ENCODE measurements at places on chromosomes 3 and 15.

- DNase-seq, result no peak
These were observed 175.1 kb downstream of the PTPRG start for GRCh38 chr3:61736506-61736905.

- DNase-seq, result no peak
These were observed 27.6 kb downstream of the UQCC5 start for GRCh38 chr3:52563984-52564383.

DNA sequence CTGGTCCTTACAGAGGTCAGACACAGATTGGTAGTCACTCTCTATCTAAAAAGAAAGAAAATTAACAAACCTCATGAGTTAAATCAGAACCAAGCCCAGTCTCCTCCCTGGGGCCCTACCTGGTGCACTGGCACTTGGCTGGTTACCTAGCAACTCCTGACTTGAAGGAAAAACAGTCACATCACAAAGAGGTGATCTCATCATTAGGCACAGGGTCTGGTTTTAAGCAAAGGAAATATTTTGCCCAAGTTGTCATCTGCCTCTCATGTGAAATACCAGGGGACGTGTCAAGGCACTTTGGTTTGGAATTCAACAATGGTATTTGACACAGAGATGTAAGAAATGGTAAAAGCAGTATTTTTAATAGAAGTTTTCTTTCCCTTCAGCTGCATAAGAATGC lies 47.7 kb upstream of the FMN1 start:
- DNase-seq, result no peak

- no peak for DNase-seq
These were observed 44.4 kb upstream of the SPTSSB start for GRCh38 chr3:161415506-161416231.

GRCh38 chr3:14177580-14178246 lies 688 bp downstream of the XPC start:
- DNase-seq, result no peak

GRCh38 chr15:91737151-91737818 lies 116.2 kb upstream of the SLCO3A1 start:
- no peak for DNase-seq

- no peak for DNase-seq
These were observed 825 bp upstream of the RTP3 start for GRCh38 chr3:46496746-46497555.

DNA sequence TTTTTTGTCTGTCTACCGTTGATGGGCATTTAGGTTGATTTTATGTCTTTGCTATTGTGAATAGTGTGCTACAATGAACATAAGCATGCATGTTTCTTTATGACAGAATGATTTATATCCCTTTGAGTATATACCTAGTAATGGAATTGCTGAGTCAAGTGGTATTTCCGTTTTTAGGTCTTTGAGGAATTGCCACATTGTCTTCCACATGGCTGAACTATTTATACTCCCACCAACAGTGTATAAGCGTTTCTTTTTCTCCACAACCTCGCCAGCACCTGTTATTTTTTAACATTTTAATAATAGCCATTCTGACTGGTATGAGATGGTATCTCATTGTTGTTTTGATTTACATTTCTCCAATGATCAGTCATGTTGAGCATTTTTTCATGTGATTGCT lies 89.6 kb upstream of the GALNT15 start:
- no peak for DNase-seq

- no peak for DNase-seq
These were observed 9.4 kb upstream of the RAD18 start for GRCh38 chr3:8972639-8973038.

DNA sequence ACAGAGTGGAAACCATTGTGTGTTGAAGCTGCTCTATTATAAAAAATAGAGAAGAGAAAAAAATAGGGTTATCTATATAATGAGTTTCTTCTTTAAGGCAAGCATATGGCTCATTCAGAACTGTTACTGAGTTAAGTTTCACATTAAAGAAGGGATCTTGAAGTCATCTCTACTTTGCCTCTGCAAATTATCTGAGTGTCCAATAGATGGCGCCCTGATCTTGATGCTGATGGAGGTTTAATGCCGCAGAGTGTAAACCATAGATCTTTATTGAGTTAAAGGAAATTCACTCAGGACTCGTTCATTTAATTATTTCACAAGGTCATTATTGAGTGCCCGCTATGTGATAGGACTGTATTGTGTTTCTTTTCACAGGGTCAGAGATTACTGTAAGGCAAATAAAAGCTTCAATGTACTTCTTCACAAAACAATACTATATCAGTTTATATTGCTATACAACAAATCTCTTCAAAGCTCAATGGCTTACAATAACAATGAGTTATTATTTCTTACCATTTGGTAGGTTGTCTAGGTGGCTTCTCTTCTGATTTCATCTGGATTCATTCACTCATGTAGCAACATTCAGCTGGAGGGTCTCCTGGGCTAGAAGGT lies 171.4 kb downstream of the NSUN3 start:
- DNase-seq, result no peak

DNA sequence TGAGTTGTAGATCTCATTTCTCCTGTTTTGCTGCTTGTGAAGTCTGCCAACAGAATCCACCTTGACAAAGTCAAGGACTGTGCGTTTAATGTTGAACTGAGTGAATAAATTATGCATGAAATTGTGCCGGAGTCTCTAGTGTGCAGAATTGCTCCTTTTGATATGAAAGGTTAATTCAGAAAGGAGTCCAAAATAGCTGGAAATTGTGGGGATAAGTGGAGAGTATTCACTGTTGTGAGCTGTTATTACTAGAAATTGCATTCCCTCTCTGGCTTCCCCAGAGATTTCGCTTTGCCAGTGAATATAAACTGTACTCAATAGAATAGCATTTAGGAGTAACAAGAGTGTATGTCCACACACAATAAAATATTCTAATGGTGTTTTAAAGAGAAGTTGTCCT lies 43.1 kb downstream of the SAMMSON start:
- no peak for DNase-seq

- DNase-seq, result no peak
These were observed 689.9 kb downstream of the TUSC7 start for GRCh38 chr3:117399311-117400078.

DNA sequence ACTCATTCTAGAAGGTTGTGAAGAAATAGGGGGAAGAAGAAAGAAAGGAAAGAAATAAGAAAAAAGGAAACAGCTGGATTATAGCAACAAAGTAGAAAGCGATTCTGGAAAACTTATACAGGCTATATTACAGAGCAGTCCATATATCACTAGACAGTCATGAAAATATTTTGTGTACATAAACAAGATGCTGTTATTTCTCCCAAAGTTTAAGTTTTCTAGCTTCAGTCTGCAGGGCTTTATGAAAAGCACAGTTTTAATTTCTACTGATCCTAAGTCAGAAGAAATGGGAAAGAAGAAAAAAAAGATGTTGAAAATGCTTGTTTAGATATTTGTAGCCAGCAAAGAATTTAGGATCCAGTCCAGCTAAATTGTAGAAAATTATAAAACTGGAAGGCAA lies 321.4 kb upstream of the NDN start:
- DNase-seq, result no peak

DNA sequence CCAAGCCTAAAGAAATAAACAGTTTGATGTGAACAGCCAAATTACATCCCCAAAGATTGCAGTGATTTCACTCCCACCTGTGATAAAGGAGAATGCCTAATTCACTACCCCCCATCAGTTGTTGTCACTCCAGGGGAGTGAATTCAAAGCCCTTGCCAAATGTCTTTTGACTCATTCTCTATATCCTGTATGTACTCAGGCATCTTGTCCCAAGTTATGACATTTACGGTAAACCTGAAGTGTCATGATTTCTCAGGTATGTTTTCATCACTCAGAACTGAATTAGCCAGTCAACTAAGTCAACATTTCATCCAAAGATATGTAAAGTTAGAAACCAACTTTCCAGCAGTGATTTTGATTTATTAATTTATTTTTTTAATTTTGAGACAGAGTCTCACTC lies 22.0 kb upstream of the HERC1 start:
- DNase-seq, result no peak

- no peak for DNase-seq
These were observed 2.0 kb downstream of the GP5 start for GRCh38 chr3:194396859-194397756.

GRCh38 chr3:150130404-150131100 lies 159.9 kb upstream of the PFN2 start:
- no peak for DNase-seq

- DNase-seq, result no peak
These were observed 134.8 kb downstream of the PGPEP1L start for GRCh38 chr15:98872774-98873173.

- no peak for DNase-seq
These were observed 191.7 kb upstream of the TPM1 start for GRCh38 chr15:62850791-62851291.

- no peak for DNase-seq
These were observed 63.6 kb upstream of the BOC start for GRCh38 chr3:113147681-113148261.

- no peak for DNase-seq
These were observed 89.5 kb downstream of the ITPR1 start for GRCh38 chr3:4582624-4583023.

- no peak for DNase-seq
These were observed 50.6 kb upstream of the TBC1D23 start for GRCh38 chr3:100209948-100210771.

DNA sequence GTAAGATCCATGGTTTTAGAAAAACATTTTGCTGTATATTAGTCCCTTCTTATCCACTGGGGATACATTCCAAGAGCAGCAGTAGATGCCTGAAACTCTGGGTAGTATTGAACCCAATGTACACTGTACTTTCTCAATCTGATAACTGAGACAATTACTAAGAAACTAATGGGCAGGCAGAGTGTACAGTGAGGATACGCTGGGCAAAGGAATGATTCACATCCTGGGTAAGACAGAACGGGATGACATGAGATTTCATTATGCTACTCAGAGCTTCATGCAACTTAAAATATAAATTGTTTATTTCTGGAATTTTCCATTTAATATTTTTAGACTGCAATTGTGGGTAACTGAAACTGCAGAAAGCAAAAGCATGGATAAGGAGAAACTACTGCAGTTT lies 46.2 kb upstream of the TEX55 start:
- no peak for DNase-seq

GRCh38 chr15:86183596-86184491 lies 104.2 kb downstream of the AGBL1 start:
- no peak for DNase-seq

DNA sequence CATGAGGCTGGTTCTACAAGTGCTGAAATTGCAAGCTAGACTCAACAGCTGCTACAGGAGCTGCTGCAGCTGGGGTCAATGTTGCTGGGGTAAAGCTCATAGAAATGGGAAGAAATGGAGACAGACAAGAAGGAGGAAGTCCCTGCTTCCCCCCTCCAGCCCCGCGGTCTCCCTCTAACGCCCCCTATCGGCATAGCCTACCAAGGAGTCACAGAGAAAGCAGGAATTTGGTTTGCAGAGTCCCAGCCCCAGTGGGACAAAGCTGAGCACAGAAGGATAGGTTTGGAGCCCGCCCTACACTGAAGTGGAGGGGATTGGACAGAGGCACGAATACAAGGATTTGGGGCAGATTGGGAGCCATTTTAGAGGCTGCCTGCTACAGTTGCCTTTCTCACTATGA lies 176.9 kb upstream of the ANKRD28 start:
- DNase-seq, result no peak

DNA sequence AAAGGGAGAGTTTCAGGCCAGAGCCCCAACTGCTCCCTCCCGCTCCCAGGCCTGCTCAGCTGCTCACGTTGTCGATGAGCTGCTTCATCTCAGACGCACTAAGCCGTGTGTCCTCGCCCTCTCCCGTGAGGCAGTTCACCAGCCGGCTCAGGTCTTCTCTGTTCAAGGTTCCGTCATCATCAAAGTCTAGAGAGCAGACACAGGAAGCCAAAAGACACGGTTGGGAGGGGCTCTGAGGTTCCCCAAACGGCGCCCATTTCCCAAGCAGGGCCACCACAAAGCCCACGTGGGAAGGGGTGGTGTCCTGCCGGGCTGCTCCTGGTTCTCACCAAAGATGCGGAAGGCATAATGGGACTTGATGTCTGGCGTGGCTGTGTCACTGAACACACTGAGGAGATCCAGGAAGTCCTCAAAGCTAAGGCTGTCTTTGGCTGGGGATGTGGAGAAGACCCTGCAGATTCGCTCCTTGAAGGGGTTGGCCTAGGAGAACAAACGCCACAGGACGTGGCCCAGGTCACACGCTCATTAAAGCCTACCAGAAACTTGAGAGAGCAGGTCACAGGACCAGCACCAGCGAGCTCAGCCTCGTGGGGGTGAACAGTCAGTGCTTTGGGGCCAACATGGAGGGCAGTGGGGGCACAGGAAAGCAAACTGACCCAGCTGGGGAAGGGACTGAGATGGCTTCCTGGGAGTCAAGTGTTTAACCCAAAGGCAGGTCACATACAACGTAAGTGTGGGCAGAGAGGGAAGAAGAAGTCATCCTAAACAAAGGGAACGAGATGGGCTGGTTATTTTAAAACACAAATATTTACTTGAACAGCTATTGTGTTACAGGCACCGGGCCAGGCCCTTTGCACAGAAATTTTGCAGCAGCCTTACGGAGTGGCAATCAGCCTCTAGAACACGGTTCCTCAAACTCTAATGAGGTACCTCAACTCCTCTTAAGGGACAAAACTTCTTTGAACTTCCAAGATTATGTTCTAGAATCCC lies 2.4 kb downstream of the CIB1 start:
- DNase-seq, result peak; percentile 53

DNA sequence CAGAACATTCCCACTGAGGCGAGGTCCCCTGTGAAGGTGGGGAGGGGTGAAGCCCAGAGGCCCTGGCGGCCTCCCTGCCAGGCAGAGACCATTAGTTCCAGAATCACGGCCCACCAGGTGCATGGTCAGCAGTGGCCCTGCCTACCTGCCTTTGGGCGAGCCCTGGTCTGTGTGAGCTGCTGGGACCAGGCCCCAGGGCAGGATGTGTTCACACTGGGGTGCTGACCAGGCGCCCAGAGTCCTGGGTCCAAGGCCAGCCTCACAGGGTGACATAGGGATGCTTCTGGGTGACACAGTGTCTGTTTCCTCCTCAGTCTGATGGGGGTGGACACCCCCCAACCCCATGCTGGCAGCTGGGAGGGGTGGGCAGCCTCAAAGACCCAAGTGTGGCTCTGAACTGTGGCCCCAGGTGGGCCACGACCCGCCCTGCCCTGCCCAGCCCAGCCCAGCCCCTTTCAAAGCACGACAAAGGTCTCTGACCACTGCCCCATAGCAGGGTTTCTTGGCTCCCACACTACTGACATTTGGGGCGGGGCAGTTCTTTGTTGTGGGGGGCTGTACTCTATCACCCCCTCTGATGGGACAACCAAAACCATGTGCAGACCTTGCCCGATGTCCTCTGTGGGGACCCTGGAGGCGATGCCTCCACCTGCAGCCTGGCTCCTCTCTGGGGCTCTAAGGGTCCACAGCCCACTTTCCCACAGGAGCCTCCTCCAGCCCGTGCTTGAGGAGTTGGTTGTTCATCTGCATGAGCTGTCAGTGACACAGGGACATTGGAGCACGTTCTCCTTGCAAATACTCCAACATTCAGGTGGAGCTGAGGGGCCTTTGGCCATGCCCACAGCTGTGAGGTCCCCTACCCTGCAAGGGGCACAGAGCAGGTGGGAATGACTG lies 44.8 kb upstream of the SLC41A3 start:
- DNase-seq, result no peak

GRCh38 chr3:67655364-67656121 lies 1.1 kb upstream of the SUCLG2 start:
- peak; percentile 52 for DNase-seq
